ENCODE measurements at places on chromosomes 16 and 17.
A peak's percentile ranks its signal among the peaks of the same experiment; 100 is the strongest.

DNA sequence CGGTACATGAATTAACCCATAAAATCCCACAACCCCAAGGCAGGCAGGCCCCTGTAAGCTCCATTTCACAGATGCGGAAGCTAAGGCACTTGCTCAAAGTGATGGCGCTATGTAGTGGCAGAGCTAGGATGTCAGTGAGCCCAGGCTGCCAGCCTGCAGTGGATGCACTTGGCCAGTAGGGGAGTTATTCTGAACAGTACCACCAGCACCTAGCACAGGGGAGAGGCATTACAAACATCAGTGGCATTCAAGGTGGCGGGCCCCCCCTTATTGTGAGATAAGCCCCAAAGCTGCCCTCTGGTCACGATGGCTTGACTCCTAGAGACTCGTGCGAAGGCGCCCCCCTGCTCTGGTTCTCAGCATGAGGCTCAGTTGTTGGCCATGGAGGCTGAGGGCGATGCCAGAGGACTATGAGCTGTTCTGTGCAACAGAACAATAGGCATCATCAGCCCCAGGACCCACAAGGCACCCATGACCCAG lies 33.8 kb downstream of the GTF3C1 start:
- no peak for DNase-seq

DNA sequence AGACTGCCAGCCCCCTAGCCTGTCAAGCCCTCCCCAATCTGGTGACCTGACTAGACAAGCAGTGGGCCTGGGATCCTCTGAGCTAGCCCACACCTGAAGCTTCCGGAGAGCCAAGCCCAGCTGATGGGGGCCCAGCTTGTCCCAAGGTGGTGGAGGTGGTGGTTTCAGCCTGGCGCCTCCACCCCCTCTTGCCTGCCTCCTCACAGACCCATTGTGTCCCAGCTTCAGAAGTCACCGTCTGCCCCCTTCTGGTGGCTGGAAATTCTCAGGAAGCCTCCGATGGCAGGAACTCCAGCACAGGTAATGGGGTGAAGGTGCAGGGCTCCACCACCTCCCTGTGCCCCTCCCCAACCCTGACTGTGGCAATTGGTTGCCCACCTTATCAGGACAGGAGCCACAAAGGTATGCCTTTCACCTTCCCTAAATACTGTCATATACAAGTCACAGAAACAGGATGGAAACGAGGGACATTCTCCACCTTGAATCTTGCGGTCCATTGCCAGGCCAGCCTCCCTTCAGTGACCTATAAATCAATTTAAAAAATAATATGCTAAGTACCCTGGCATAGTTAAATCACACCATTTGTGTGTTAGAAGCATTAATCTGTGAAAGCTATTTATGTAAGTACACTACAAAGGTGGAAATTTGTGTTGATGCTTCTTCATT lies 66.0 kb upstream of the ZNF423 start:
- no peak for DNase-seq

- no peak for DNase-seq
Observed at GRCh38 chr16:53031323-53031942, 21.3 kb downstream of the CHD9NB start.

- no peak for DNase-seq
Observed at GRCh38 chr16:49674351-49674851, 181.5 kb downstream of the ZNF423 start.

GRCh38 chr16:89025636-89026035 lies 48.6 kb upstream of the CBFA2T3 start:
- DNase-seq = no peak

GRCh38 chr17:48944515-48945260 lies at the start of gene SNF8:
Gene SNF8 (minus strand): TSS chr17:48944842. CDS start chr17:48944734, 108 bp downstream.
- peak; percentile 57 for DNase-seq

- DNase-seq = no peak
Observed at GRCh38 chr16:87192452-87193073, 124.6 kb downstream of the C16orf95 start.

DNA sequence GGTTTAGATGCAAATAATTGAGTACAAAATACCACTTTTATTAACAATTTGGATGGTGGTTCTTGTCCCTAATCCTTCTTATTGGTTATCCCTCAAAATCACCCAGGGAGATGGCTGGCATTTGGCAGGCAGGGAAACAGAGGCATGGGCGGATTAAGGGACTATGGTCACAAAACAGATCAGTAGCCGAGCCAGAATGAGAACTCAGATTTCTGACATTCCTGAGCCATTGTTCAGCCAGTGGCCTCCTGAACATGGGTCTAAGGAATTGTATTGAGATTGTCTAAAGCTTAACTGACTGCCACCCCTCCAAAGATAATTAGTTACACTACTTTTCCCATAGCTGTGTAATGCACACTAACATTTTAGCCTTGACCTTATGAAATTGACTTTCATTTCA lies 88.4 kb downstream of the CHD9NB start:
- DNase-seq = no peak

- DNase-seq = no peak
Observed at GRCh38 chr17:8800656-8801055, 1.5 kb upstream of the MFSD6L start.

- no peak for DNase-seq
Observed at GRCh38 chr17:409308-409847, 56.8 kb upstream of the RPH3AL start.

- no peak for DNase-seq
Observed at GRCh38 chr17:16512011-16512410, 20.0 kb upstream of the LRRC75A start.

DNA sequence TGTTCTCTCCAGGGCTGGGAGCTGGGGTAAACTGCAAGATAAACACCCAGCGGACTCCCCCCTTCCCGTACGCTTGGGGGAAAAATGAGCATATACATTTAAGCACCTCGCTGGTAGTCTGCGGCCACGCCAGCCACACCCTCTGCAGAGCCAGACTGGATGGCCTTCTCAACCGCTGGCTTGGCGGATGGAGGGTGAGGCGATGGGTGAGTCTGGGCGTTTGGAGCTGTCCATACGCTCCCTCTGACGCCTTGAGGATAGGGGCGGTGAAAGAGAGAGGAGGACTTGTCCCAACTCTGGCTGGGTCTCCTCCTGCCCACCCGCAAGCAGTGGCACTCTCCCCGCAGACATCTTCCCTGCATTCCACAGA lies 1.0 kb downstream of the ITGA3 start:
- no peak for DNase-seq

GRCh38 chr17:57655553-57655952 lies 89.5 kb downstream of the CCDC182 start:
- DNase-seq = no peak

Measured in thoracic aorta (tissue), 2 donors.